Left forelimb (tissue), 1 donor: ENCODE measurements at places on chromosomes 16 and 17.

- no peak for DNase-seq
These were observed 10.8 kb downstream of the HEATR6 start for GRCh38 chr17:60067871-60068270.

- no peak for DNase-seq
These were observed 13.7 kb downstream of the HOXB4 start for GRCh38 chr17:48564188-48565021.

DNA sequence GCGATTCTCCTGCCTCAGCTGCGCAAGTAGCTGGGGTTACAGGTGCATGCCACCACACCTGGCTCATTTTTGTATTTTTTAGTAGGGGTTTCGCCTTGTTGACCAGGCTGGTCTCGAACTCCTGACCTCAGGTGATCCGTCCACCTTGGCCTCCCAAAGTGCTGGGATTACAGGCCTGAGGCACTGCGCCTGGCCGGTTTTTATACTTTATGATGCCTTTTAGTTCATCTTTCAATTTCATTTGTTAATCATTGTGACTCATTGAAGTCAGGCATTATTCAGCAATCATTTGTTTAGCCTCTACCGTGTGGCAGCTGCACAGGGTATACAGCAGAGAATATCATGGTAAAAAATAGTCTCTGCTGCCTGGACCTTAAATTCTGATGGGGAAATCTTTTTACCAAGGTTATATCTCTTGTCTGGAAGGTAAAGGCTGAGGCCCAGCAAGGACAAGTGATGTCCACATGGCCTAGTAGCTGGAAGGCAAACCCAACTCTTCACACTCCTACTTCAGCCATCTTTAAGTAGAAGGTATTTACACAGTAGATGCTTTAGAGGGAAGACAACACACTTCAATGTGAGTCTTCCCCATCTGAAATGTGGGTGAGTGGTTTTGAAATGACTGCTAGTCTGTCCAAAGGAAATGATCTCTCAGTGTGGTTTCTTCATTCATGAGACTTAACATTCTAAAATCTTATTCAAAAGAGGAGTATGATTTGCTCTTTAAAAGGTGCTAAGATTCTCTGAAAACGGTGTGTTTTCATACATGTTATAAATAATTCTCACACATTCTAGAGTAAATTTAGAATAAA is 2.4 kb downstream of the PRPSAP2 start:
- no peak for DNase-seq

GRCh38 chr16:1363501-1364041 is 11.8 kb downstream of the GNPTG start:
- DNase-seq = no peak

DNA sequence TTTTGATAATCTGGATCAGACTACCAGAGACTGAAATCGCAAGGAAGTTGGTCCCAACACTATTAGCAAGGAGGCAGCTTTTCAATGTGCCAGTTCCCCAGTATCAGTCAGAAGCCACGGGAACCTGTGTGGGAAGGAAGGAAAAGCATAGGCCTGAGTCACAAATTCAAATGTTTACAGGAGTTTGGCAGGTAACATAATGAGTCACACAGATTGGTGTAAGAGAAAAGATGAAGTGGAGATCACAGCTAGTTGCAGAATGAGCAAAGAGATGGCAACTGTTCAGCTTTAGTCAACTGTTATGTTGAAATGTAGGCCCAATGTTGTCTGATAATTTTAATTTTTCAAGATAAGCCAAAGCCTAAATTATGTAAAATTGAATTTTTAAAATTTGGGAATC is 28.1 kb upstream of the ITGA2B start:
- no peak for DNase-seq

DNA sequence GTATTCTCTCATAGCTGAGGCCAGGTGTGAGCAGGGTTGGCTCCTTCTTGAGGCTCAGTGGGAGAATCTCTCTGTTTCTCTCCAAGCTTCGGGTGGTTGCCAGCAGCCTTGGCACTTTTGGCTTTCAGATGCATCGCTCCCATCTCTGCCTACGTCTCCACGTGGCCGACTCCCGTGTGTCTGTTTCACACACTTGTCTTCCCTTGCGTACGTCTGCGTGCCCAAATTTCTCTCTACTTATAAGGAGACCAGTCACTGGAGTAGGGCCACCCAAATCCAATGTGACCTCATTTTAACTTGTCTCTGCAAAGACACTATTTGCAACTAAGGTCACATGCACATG is 14.7 kb downstream of the OSBPL7 start:
- DNase-seq = no peak

GRCh38 chr17:32771396-32771795 is 105.5 kb downstream of the MYO1D start:
- no peak for DNase-seq

DNA sequence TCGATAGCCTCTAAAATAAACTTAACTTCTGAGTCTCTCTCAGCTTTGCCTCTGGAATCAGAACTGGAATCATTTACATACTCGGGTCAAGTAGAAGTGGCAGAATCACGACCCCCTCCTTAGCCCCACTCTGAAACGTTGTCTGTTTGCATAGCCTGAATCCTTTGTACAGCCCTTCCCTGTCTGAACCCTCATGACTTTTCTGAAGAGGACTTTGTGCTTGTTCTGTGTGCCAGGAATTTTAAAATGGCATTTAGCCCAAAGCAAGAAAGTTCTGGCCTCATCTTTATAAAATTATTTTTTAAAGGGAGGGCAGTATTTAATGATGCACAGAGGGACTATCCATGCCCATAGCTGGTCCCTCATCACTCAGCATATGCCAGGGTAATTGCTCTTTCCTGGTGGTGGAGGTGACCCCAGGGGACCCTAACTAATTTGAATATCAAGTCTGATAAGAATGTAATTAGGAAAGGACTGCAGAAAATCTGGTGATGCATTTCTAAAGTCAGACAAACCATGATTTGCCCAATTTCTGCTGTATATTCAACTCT is 342.7 kb upstream of the TNRC6C start:
- no peak for DNase-seq

DNA sequence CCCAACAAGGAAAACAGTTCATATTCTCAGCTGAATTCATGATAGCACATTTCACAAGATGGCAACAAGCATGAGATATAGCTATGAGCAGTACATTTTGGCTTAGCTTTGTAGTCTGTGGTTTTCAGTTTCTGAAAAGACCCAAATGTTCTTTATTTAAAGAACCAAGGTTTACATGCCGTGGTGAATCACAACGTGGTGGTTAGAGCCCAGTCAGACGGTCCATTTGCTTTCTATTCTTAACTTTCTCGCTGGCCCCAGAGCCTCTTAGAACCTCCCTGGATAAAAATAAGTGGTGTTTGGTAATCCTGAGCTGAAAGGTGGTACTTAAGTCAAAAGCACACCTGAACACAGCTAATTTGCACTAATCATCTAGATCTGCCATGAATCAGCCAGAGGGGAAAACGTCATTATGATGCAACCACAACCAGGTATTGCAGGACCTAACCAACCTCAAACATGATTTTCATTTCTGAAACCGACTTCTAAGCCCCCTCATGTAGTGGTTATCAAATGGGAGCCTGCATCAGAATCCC is 18.6 kb upstream of the HAPSTR1 start:
- DNase-seq = no peak

- DNase-seq = no peak
These were observed 656 bp upstream of the KCTD13 start for GRCh38 chr16:29926711-29927052.

DNA sequence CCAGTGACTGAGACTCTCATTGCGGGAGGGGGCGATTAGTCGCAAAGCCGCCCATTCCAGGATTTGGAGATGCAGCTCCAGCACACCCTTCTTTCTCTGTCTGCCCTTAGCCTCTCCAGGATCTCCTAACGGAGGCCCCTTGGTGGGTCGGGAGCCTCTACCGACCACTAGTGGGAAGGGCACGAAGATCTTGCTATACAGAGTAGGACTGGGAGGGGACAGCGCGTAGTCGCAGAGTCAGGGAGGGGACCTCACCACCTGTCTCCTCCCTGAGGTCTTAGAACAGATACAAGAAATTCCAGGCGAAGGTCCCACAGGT is 588 bp upstream of the SMTNL2 start:
- no peak for DNase-seq

GRCh38 chr17:75019710-75020109 is 7.2 kb downstream of the MRPL58 start:
- DNase-seq = no peak

GRCh38 chr17:1978396-1978949 is 46.7 kb downstream of the RTN4RL1 start:
- DNase-seq = no peak
